ENCODE measurements at places on chromosomes 11 and 22.

- DNase-seq: no peak
Measured at GRCh38 chr11:131839326-131839725, 468.9 kb downstream of the NTM start.

DNA sequence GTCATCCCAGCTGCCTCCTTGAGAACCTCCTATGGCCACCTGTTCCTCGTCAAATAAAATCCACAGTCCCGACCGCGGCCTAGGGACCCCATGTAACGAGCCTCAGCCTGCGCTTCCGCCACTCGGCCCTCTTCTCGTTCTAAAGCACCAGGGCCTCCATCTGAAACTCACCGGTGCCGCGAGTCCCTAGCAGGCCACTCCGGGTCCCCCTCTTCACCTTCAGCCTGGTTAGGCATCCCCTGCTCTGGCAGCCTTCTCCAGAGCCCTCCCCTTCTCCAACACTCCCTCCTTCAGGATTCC, 2.4 kb upstream of the SSTR3 start:
- DNase-seq: no peak

- peak; percentile 33 for DNase-seq
Measured at GRCh38 chr11:86571273-86571948, 101.0 kb downstream of the ME3 start.

DNA sequence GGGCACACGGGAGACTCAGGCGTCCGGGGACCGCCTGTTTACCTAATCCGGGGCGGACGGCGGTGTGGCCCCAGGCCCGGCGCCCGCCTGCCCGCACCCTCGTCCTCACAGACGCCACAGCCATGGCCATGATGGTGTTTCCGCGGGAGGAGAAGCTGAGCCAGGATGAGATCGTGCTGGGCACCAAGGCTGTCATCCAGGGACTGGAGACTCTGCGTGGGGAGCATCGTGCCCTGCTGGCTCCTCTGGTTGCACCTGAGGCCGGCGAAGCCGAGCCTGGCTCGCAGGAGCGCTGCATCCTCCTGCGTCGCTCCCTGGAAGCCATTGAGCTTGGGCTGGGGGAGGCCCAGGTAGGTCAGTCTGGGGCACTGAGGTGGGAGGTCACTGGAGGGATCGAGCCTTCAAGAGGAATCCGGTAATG, 10.0 kb upstream of the RAB1B start:
- no peak for DNase-seq

GRCh38 chr22:46394622-46395021, 59.1 kb downstream of the TRMU start:
- no peak for DNase-seq

DNA sequence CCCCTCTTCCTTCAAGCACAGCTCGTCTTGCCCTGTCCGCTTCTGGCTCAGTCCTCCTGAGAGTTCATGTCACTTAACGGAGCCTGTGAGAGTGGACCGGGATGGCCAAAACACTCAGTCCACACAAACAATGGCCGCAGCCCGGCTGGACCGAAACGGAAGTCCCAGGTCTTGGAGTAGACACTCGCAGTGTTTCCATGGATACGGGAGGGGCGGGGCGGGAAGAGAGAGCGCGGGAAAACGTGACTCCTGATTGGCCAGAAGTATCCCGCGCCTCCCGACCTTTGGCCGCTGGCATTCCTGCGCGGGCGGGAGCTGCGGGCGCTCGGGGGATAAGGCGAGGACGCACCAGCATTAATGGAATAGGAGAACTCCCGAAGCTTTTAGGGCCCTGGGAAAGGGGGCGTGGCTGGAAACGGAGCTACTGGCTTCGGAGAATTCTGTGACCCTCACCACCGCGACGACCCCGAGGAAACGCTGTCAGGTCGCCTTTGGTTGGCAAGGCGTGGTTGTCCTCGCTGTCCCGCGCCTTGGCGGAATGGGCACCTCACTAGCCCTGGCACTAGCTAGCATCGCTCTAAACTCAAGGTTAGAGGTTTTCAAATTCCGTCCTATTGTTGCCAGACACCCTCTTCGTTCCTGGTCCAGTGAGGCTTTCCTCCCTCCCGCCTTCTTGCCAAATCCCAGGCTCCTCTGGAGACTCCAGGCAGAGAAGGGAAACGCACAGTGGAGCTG, at the start of the genes NLRP14 and ZNF214:
Gene NLRP14, plus strand, starts transcription at position 297 of the 735 bp plus-strand sequence. CDS start 18,108 bp downstream, outside the sequence.
Gene ZNF214, minus strand, starts transcription at position 164 of the 735 bp plus-strand sequence. CDS start 17,511 bp downstream, outside the sequence.
- no peak for DNase-seq

GRCh38 chr22:19844377-19845053, 10.2 kb downstream of the GNB1L start:
- peak; percentile 24 for DNase-seq
